ENCODE measurements at places on chromosomes 4 and X. TPM values are rescaled to one million over a fixed set of nuclear protein-coding genes. Genes with fewer than 3 reads are reported as not detected.

GRCh38 chr4:59400334-59400733 is 1799.8 kb upstream of the ADGRL3 start:
- DNase-seq: no peak
- no peak overlapping the region for H3K4me3 ChIP-seq
- no peak overlapping the region for H3K27ac ChIP-seq
- H3K27me3 ChIP-seq: no peaks in the 10 kb centered on the region
- H3K36me3 ChIP-seq: no peaks in the 10 kb centered on the region
- H3K4me1 ChIP-seq: peaks cover 6% of the 10 kb centered on the region

- peaks cover 2% of the 10 kb centered on the region for H3K4me1 ChIP-seq
- H3K36me3 ChIP-seq: no peaks in the 10 kb centered on the region
- no peaks in the 10 kb centered on the region for H3K27me3 ChIP-seq
- H3K4me3 ChIP-seq: no peak overlapping the region
- no peak overlapping the region for H3K27ac ChIP-seq
Observed at GRCh38 chrX:123464709-123465108, 268.1 kb downstream of the THOC2 start.

- H3K27ac ChIP-seq: peak overlapping the region; percentile 29
- DNase-seq: peak; percentile 39
- no peaks in the 10 kb centered on the region for H3K36me3 ChIP-seq
- H3K4me1 ChIP-seq: peaks cover 12% of the 10 kb centered on the region
Observed at GRCh38 chr4:148445071-148445859, 3.1 kb upstream of the NR3C2 start.

DNA sequence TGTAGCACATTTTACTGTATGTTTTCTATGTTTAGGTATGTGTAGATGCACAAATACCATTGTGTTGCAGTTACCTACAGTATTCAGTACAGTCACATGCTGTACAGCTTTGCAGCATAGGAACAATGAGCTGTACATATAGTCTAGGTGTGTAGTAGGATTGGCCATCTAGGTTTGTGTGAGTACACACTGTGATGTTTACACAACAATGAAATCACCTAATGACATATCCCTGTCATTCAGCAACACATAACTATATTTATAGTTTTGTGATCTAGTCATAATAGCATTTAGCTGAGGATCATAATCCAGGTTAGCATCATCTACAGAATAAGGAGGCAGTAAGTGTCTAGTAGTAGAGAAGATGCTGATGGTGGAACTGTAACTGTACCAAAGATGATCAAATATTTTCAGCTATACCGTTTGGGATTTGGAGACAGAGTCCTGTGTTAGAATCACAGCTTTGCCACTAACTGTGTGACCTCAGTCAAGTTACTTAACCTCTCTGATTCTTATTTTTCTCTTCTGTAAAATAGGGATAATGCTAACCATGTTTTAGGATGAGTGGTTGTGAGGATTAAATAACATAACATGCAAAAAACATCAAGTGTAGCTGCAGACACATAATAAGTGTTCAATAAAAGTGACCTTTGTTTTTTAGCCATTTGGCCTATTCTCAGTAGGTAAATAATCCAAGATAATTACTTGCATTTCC is 73.3 kb downstream of the LIMCH1 start:
- no peak for DNase-seq
- no peak overlapping the region for H3K4me3 ChIP-seq
- no peaks in the 10 kb centered on the region for H3K36me3 ChIP-seq
- H3K27ac ChIP-seq: peak overlapping the region; percentile 87

DNA sequence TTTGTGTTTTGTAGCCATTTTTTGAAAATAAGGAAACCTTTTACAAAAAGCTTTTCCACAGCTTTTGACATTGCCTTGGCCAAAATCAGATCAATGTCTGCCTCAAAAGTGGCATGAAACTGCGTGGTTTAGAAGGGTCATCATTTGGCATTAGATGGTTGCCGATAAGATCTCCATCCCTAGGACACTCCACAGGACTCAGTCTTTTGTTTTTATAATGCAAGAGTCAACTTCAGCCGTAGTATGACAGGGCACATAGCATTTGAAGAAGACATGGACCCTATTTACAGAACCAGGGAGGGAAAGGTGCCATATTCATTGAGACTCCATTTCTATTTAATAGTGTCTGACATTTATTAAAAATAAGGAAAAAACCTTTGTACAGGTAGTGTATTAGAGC is 1.3 kb downstream of the RTL8A start:
- peak overlapping the region; percentile 91 for H3K27ac ChIP-seq
- H3K4me1 ChIP-seq: peaks cover 7% of the 10 kb centered on the region
- H3K36me3 ChIP-seq: peaks cover 7% of the 10 kb centered on the region

Gene SSX4
- total RNA-seq: not detected

Gene COX7B2
- total RNA-seq: not detected

Gene KIT
- total RNA-seq: 20.9 TPM

Gene ALB
- 13.8 TPM for total RNA-seq

Gene ARHGAP10
- total RNA-seq: 11.0 TPM

Gene MAGED4B
- total RNA-seq: 197 TPM

Gene DHX15
- total RNA-seq: 206 TPM

Gene SOWAHD
- total RNA-seq: 0.69 TPM

All from progenitor cell of endocrine pancreas (in vitro differentiated cells).